Activated CD4-positive, alpha-beta T cell treated with anti-CD3 and anti-CD28 coated beads for 36 hours (primary cell): ENCODE measurements at places on chromosomes 12 and 14.

DNA sequence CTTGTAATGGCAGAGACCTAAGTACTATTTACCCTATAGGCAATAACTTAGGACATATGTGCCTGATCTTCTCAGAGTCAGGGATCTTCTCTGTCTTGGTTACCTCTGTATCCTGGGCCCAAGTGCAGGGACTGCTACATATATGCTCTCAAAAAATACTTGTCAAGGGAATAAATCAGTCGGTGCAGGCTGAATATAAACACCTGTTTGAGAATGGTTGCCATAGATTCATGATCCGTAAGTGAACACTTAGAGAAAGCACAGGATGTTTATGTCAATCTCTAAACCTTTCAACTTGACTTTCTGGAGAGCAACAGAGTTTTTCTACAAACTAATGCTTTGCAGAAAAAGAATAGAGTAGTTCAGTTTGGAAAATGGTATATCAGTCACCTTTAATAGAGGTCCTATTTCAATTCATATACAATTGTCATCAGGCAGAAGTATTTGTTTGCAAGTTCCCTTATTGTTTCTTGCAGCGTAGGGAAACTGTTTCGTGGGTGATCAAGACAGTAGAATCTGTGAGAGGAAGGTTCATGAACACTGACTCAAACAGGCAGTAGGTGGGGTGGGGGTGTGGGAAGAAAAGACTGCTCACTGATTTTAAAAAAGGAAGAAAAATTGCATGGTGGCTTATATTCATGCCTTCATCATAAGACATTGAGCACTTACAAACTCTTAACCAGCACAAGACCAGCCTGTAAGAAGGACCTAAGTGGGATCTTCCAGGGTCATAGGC, 6.0 kb upstream of the UBE2N start:
- no peaks in the 10 kb centered on the region for H3K27me3 ChIP-seq
- peak; percentile 59 for DNase-seq
- peaks cover 32% of the 10 kb centered on the region for H3K4me1 ChIP-seq
- peak overlapping the region; percentile 64 for H3K27ac ChIP-seq
- H3K36me3 ChIP-seq, result no peaks in the 10 kb centered on the region
- no peak overlapping the region for H3K4me3 ChIP-seq

DNA sequence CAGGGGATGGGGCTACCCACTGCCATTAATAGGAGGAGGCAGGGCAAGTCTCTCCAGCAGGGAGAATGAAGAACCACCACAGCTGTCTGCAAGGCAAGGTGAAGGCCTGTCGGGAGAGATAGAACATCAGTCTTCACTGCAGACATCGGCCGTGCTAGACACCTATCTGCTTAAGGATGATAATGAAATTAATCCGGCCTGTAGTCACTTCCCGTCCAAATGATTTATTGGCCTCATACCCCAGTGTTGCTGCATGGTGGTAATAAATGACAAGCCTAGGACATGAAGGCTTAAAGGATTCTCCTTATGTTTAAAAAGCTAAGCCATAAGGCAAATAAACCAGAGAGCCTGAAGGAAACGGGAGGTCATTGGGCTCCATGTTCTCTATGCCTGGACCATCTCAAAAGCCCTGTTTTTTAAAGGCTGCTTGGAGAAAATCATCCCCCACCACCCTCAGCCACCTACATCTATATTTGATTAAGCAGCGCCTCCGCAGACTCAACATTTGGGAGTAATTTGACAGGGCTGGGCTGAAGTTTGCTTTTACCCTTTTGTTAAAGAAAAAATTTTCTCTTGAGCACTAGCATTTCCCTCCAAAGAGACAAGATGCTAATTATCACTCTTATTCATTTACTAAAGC, 137.7 kb downstream of the PLXNC1 start:
- H3K27me3 ChIP-seq, result no peaks in the 10 kb centered on the region
- DNase-seq, result no peak
- no peak overlapping the region for H3K4me3 ChIP-seq

DNA sequence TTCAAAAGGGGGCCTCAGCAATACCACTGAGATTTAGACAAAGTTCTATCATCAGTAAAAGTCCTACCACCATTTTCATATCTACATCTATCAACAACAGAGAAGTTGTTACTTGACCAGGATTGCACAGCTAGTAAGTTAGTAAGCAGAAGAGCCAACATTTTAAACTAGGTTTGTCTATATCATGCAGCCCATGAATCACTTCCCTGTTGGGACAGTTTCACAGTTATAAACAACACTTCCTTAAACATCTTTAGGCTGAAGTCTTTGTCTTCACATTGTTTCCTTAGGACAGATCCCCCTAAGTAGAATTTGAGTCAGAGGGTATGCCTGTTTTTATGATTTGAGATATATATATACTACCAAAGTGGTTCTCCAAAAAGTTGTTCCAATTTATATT, 68.5 kb downstream of the DAO start:
- H3K36me3 ChIP-seq, result no peaks in the 10 kb centered on the region
- no peak overlapping the region for H3K27ac ChIP-seq
- no peak for DNase-seq

DNA sequence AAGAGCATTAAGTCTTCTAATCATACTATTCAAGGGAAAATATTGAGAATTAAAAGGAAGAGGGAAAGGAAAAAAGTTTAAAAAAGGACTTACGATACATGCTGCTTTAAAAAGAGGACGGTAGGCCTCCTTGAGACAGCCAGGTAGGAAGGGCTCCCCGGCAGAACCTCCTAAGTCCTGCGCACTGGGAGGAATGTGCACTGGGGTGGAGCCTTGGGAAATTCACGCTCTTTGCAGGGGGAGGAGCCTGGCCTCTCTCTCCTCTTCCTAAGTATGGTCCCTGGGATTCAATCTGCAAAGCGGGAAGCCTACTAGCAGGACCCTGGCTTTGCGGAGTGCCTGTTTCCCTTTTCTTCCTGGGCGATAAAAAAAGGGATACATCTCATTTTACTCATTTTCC, 553.0 kb downstream of the RPS29 start:
- no peak overlapping the region for H3K4me3 ChIP-seq
- no peaks in the 10 kb centered on the region for H3K4me1 ChIP-seq
- H3K27ac ChIP-seq, result no peak overlapping the region
- no peak for DNase-seq

- no peaks in the 10 kb centered on the region for H3K36me3 ChIP-seq
- H3K4me3 ChIP-seq, result no peak overlapping the region
- DNase-seq, result no peak
- no peaks in the 10 kb centered on the region for H3K27me3 ChIP-seq
- no peak overlapping the region for H3K27ac ChIP-seq
- H3K4me1 ChIP-seq, result no peaks in the 10 kb centered on the region
These were observed 100.0 kb upstream of the ARHGAP5 start for GRCh38 chr14:31977001-31977556.

GRCh38 chr14:25537846-25538455, 488.0 kb upstream of the STXBP6 start:
- DNase-seq, result peak; percentile 46
- no peak overlapping the region for H3K27ac ChIP-seq
- no peaks in the 10 kb centered on the region for H3K27me3 ChIP-seq
- H3K4me3 ChIP-seq, result no peak overlapping the region
- H3K36me3 ChIP-seq, result no peaks in the 10 kb centered on the region
- no peaks in the 10 kb centered on the region for H3K4me1 ChIP-seq

DNA sequence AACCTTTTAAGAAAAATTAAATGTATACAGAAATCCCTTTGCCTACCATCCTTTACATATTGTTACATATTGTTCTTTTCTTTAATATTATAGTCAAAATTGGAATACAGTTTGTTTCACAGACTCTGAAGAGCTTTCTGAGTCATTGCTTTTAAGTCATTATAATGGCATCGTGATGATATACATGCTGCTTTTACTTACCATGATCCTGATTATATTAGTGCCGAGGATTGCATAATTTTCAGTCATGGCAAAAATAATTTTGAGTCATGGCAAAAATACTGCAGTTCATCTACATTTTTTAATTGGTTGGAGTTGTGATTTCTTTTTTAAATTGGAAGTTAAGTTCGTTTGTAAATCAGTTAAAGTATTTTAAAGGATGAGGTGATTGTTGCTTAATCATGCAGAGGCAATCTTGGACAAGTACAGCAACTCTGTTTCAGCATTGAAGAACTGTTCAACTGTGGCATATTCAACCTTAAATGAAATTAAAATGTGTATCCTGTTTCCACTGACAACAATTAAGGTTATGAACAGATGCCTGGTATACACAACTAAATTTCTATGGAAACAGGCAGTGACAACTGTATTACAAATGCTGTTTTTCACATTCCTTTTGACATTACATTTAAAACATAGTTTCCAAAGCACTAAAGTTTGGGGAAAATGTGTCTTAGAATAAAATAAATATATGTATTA, 142.3 kb downstream of the PCNX1 start:
- H3K4me1 ChIP-seq, result no peaks in the 10 kb centered on the region
- DNase-seq, result no peak
- peaks cover 19% of the 10 kb centered on the region for H3K36me3 ChIP-seq
- H3K4me3 ChIP-seq, result no peak overlapping the region
